T47D (cell line): ENCODE measurements at places on chromosomes 5 and 9.
A peak's percentile ranks its signal among the peaks of the same experiment; 100 is the strongest.

DNA sequence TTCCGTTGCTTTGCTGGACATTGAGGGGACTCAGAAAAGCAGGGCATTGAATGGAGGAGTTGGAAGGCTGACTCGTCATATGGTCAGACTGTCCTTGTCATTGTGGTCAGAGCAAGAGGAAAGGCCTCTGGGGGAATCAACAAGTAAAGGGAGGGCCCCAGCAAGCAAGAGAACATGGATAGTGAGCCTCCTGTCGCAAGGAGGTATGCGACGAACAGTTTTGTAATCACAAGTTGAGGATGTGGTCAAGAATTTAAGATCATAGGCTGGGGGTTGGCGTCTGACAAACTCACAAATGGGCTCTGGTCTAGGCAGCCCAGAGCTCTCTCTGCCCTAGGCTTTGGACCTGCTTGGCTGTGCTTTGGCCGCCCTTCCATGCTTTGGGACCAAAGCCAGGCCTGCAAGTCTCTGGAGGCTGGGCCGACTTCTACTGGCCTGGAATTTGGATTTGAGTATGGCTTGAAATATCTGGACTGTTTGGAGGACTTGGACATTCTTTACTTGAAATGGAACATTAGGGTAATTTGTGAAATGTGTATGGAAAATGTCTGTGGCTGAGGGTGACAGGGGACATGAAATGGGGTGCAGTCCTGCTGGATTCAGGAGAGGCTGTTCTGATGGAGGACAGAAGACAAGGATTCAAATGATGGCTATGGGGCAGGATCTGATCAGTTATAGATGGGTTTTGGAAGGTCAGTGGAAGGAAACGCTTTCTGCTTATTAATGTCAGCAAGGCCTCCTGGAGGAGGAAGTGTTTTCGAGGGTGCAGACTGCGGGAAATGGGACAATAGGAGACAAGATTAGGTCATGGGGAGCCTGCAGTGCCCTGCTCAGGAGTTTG is 19.2 kb upstream of the NDST1 start:
- peak; percentile 81 for DNase-seq

GRCh38 chr9:6498982-6499381 is 86.0 kb downstream of the UHRF2 start:
- DNase-seq, result no peak

DNA sequence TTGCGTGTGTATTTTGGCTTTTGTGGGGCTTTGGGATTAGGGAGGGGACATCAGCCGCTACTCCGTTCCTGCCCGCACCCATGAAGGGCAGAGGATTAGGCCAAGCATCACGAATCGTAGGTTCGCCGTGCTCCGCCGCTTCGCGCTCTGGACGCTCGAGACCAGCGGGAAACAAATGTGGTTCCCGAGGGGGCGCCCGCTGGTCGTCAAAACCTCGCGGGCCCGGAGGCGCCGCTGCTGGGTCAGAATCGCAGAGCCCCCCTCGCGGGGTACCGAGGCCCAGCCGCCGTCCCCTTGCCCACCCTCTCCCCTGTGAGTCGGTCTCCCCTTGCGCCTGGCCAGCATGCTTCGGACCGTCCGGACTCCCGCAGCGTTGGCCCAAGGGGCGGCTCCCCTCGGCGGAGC is 2.3 kb upstream of the PAX5 start:
- no peak for DNase-seq

DNA sequence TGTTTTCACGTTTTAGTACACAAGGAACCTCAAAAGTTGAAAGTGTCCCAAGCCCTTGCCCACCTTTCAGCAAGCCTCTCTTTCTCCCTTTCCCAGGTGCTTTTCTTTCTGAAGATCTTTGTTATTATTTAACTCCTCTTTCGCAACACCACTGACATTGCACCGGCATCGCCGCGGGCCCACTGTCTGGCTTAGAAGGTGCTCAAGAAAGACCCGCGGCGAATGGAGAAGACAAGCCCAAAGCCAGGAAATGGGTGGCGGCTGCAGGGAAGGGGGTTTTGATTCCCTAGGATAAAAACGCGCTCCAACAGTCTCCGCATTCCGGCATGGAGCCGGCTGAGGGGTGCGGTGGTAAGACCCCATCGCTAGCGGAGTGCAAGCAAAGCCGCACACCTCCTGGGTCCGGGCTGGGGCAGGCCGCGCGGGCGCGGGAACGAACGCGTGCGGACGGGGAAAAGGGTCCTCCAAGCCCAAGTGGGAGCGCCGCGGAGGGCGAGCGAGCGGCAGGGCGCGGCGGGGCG is 404 bp upstream of the AFAP1L1 start:
- DNase-seq, result no peak

DNA sequence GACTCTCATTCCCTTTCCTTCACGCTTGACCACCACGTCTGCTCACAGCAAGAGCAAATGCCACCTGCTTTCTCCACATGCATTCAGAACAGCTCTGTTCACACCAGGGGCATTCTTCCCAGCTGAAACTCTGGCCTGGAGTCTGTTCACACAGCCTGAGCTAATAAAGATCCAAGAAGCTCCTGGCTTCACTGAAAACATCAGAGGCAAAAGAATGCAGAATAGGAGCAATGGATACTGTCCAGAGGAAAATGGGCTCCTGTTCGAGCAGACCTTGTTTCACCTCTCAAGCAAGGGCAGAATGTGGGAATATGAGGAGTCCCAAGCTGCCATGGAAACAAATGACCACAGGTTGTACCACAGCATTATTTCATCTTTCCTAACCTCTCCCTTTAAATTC is 402.7 kb upstream of the TNC start:
- no peak for DNase-seq
